ENCODE measurements at places on chromosomes 7 and 10. TPM values are rescaled to one million over a fixed set of nuclear protein-coding genes. Genes with fewer than 3 reads are reported as not detected.

Gene PPP1R17
- polyA plus RNA-seq, result not detected

DNA sequence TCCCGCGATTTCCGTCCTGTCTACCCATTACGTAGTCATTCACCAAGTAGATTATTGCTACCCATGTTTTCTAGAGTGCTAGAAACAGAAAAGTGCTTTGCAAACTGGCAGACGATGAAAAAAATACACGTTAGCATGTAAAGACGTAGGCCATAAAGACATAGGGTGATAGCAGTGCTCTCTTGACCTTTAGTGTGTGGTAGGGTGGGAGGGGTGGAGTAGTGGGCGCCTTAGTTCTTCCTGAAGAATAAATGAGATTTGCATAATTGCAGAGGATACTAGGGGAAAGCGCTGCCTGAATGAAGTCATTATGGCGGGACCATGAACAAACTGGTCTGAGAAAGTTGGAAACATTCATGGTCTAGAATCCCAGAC, 948 bp downstream of the ZNF485 start:
- DNase-seq, result no peak

Gene PTPN20
- polyA plus RNA-seq, result not detected

- DNase-seq, result no peak
These were observed 31.8 kb downstream of the SMURF1 start for GRCh38 chr7:99112097-99112496.

Gene NPFFR1
- not detected for polyA plus RNA-seq

GRCh38 chr7:22589641-22590201, 89.7 kb upstream of the STEAP1B start:
- peak; percentile 81 for DNase-seq

- DNase-seq, result no peak
These were observed 442 bp downstream of the STYXL1 start for GRCh38 chr7:76047305-76047810.

- peak; percentile 44 for DNase-seq
These were observed 16.0 kb downstream of the SND1 start for GRCh38 chr7:127667759-127668530.

- no peak for DNase-seq
These were observed 95.0 kb downstream of the DYNC1I1 start for GRCh38 chr7:95867309-95867708.

- DNase-seq, result no peak
These were observed 4.7 kb upstream of the PKD2L1 start for GRCh38 chr10:100334762-100335161.

GRCh38 chr10:111108441-111108840, 31.6 kb downstream of the ADRA2A start:
- DNase-seq, result no peak

DNA sequence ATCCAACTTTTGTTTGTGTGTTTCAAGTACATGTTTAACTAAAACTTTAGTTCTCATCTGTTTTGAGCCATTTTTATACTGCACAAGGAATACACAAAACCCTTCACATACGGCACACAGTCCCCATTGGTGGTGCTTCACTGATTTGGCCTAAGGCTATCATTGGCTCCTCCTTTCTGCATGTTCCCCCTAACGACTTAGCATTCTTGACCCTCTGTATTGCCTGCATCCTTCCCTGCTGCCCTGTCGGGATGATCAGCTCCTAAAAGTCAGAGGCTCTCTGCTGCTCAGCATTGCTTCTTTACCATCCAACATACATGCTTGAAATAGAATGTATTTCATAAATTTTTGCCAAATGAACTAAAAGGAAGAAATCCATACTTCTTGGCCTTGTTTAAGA, 111.4 kb upstream of the ABCB5 start:
- DNase-seq, result no peak

Data from IMR-90 (cell line).